ENCODE measurements at places on chromosomes 2 and 18.

GRCh38 chr18:3297025-3297984, 35.4 kb downstream of the MYL12B start:
- peak; percentile 78 for DNase-seq

GRCh38 chr2:233449921-233450863, 95.9 kb downstream of the DGKD start:
- no peak for DNase-seq

GRCh38 chr2:231687133-231687852, 21.0 kb upstream of the PTMA start:
- no peak for DNase-seq

GRCh38 chr2:224982910-224983711, 59.2 kb downstream of the DOCK10 start:
- no peak for DNase-seq

- no peak for DNase-seq
Measured at GRCh38 chr2:68931799-68932198, 20.9 kb downstream of the GKN2 start.

All from left renal pelvis (tissue), 4 donors.